Renal cortical epithelial cell (primary cell): ENCODE measurements at places on chromosomes 2 and 18. TPM values are rescaled to one million over a fixed set of nuclear protein-coding genes. Genes with fewer than 3 reads are reported as not detected.

GREB1 gene
- total RNA-seq, result 0.25 TPM in 1 of 2 replicates, not detected in the other

SCLY gene
- total RNA-seq, result 18.2 and 18.6 TPM in 2 replicates

AFF3 gene
- total RNA-seq, result 0.10 TPM in 1 of 2 replicates, not detected in the other

LYPD6B gene
- total RNA-seq, result 0.15 and 0.17 TPM in 2 replicates

FBLN7 gene
- total RNA-seq, result 0.15 and 0.52 TPM in 2 replicates

GCG gene
- total RNA-seq, result not detected in 2 replicates

TRAPPC8 gene
- total RNA-seq, result 53.3 and 75.6 TPM in 2 replicates

UCN gene
- total RNA-seq, result 0.70 TPM in 1 of 2 replicates, not detected in the other

POTEJ gene
- total RNA-seq, result not detected in 2 replicates

TET3 gene
- 3.6 and 8.7 TPM in 2 replicates for total RNA-seq

LONRF2 gene
- 0.17 and 0.35 TPM in 2 replicates for total RNA-seq

DNA sequence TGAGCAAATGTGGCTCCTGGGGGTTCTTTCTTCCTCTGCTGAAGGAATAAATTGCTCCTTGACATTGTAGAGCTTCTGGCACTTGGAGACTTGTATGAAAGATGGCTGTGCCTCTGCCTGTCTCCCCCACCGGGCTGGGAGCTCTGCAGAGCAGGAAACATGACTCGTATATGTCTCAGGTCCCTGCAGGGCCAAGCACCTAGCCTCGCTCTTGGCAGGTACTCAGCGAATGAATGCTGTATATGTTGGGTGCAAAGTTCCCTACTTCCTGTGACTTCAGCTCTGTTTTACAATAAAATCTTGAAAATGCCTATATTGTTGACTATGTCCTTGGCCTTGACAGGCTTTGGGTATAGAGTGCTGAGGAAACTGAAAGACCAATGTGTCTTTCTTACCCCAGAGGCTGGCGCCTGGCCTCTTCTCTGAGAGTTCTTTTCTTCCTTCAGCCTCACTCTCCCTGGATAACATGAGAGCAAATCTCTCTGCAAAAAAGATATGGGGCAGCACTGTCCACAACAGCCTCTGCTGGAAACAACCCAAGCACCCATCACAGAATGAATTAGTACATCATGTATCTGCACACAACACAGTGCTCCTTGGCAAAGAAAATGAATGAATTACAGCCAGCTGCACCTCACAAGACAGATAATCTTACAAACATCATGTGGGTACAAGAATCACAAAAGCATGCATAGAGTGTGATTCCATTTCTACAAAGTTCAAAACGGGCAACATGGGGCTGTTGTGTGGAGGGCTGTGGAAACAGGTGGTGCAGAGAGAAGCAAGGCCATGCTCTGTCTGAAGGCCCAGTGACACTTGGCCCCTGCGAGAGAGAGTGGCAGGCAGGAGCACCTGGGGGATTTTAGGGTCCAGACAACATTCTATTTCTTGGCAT is 6.6 kb downstream of the IL1RN start:
- peak; percentile 42 for DNase-seq

GRCh38 chr2:239278361-239278760 is 122.5 kb downstream of the HDAC4 start:
- no peak for DNase-seq

DNA sequence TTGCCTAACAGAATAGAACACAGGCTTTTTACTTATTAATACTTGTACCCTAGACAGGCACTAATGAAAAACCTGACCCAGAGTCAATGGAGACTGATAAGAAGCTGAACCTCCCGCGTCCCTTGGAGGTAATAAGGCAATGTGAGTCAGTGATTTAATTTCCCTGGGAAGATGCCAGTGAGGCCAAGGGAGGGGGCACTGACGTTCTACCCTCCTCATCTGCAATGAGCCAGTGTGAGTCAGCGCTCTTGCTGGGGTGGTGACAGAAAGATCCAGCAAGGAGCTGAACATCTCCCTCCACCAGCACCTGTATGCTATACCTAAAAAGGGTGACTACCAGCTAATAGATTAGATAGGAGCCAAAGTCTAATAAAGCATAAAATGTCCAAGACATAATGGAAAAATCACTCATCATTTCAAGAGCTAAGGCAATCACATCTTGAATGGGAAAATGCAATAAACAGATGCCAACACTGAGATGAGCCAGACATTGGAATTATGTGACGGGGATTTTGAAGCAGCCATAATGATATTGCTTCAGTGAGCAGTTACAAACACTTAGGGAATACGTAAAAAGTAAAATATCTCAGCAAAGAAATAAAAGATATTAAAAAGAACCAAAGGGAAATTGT is 116.9 kb downstream of the TPGS2 start:
- DNase-seq, result peak; percentile 93

DNA sequence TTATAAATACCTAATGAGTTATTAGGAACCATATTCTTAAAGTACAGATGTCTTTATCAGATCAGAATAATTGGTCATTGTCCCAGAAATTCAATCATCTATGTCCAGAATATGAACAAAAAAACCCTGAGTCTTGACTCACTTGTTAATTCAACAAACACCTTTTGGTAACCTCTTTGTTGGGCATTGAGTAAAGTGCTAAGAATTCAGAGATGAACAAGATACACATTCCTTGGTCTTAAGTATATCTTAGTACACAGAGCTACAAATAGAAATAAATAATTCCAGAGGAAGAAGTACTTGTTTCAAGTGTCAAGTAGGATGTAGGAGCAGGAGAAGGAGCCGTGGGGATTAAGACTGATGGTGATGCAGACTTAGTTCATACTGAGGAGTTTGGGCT is 798.1 kb downstream of the CPS1 start:
- DNase-seq, result peak; percentile 66

- no peak for DNase-seq
These were observed 4.3 kb downstream of the HPCAL1 start for GRCh38 chr2:10306901-10307463.

DNA sequence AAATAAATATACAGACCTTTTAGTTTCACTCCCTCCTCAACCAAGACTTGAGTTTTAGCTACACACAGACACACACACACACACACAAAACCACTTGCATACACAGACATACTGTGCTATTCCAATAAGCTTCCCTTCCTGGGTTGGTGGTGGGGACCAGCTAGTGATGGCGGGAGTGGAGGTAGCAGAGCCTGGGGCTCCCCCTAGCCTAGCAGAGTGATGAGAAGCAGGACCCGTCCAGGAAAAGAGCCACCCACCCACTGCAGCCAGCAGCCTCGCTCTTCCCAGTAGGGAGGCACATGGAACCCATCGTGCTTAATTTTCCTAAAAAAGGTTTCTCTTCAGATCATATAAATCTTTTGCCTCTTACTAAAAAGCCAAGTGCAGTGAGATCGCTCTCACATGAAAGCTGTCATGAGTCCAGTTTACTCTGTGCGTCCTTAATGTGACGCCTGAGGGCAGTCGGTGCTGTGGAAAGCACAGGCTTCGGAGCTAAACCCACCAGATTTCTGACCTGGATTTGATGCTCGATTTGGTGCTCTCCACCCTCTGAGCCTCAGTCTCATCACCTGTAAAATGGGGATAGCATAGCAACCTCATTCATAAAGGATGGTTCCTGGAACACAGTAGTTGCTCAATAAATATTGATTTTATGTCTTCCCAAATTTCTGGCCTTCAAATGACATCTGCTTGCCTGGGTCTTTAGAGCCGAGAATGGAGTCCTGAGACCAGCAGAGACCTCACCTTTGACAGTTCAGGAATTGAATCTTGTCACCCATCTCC is 60.1 kb upstream of the YWHAQ start:
- DNase-seq, result no peak

GRCh38 chr2:62409442-62409841 is 96.6 kb downstream of the TMEM17 start:
- peak; percentile 44 for DNase-seq

GRCh38 chr18:63317982-63318888 is 1.3 kb downstream of the BCL2 start:
- peak; percentile 61 for DNase-seq

DNA sequence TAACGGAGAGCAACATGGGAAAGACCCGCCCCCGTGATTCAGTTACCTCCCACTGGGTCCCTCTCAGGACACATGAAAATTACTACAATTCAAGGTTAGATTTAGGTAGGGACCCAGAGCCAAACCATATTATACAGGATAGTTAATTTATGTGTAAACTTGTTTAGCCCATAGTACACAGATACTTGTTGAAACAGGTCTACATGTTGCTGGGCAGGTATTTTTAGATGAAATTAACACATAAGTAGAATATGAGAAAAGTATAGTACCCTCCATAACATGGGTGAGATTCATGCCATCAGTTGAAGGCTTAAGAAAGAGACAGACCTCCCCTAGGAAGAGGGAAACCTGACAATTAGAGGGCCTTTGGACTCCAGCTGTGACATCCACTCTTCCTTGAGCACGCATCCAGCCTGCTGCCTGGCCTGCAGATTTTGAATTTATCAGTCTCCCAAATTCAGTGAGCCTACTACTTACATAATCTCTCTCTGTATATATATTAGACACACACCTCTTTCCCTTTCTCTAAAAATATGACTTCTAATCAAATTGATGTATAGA is 463.5 kb upstream of the NETO1 start:
- DNase-seq, result no peak

DNA sequence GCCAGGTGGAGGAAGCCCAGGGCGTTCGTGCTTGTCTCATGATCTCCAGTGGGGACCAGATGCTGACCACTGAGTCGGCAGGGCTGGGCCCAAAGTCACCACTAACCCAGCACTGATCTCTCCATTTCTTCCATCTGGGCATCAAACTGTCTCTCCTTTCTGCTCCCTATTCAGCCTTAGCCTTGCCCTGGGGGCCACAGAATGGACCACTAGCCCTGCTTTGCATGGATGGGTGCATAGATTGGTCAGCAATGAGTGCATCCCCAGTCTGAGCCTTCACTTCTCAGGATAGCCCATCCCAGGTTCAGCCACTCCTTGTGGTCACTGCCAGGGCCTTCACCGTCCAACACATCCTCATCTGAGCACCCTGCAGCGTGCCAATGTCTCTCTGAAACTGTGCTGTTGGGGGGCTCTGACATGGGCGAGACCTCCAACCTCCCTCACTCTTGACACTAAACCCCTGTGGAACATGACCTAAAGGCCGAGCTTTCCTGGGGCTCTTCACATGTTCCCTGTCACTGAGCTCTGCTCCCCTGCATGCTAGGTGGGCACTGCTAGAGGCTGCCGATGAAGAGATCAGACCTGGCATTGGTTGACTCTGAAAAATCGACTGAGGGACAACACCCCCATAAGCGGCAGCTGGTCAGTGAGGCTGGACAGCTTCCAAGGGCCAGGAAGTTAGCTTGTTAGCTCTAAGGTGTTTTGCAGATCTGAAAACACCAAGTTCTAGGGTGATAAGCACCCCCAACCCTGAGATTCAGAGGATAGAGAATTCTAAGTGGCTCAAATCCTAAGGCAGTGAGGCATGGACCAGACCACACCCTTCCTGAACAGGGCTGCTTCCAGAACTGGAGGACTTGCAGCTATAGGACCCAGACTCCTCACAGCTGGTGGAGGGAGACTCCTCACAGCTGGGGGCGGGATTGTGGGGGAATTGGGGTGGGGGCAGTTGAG is 61.7 kb downstream of the HS1BP3 start:
- DNase-seq, result no peak

- DNase-seq, result no peak
These were observed 93.9 kb downstream of the INHBB start for GRCh38 chr2:120439637-120440384.

DNA sequence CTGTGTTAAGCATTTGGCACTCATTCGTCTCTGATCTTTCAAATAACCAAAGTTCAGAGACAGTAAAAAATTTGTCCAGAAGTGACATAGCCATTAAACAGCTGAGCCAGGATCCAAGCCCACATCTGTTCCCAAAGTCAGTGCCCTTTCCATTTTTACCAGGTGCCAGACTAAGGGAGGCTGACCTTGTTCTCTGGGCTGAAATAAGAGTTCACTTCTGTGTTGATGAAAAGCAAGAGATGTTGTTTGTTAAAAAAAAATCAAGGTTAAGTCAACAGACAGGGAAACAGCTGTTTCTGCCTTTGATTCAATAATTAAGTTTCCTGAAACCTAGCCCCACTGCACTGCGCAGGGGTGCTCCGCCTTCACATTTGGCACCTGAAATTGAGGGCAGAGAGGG is 117.1 kb downstream of the PRKRA start:
- DNase-seq, result no peak

GRCh38 chr2:12717191-12718014 is 667 bp downstream of the TRIB2 start:
- DNase-seq, result no peak

GRCh38 chr2:9401646-9402371 is 21.5 kb downstream of the ITGB1BP1 start:
- no peak for DNase-seq

DNA sequence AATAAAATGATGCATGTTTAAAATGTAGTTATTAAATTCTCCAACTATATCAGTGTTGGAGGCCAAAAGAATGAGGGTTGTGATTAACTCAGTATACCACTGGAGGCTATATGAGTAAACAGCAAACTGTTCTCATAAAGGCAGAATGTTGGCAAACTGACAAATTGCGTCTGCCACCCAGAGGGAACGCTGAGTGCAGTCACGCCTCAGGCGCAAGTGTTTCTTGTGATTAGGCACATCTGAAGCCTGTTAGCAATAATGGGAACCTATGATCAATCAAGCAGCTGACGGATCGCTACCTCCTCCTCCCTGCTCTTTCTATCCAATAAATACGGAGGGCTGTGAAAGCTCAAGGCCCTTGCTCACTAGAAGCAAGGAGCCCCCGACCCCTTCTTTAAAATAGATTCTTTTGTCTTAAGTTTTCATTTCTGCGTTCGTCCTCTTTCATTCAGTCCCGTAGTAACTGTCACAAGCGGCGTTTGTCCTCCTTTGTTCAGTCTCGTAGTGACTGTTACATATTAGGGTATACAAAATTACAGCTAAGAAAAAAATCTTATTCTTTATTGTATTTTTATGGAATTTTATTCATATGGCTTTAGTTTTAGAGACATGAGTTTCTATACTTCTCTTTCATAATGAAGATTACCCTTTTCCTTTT is 16.3 kb upstream of the RMND5A start:
- DNase-seq, result peak; percentile 88

GRCh38 chr18:45255197-45255890 is 359.9 kb upstream of the SLC14A2 start:
- DNase-seq, result peak; percentile 69

GRCh38 chr2:129055824-129056223 is 737.2 kb upstream of the HS6ST1 start:
- no peak for DNase-seq

DNA sequence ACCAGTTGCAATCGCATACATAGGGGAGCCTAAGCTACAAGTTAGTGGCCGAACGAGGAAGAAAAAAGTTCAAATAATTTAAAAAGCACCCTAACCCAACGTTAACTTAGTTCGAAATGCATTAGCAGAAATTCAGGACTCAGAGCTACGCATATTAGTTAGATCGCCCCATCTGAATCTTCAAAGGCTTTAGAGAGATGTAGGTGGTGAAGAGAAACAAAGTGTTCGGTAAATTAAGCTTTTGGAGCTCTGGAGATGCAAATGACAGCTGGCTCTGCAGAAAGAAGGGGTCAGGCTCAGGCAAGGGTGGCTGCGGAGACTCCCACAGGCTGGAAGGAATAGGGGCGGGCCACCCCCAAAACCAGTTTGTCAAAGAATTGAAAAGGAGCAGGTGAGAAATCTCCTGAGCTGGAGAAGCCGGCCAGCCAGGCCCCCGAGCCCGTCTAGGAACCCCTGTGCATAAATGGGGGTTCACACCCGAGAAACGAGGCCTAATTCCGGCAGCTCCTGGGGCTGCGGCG is 621 bp downstream of the TXNL1 start:
- no peak for DNase-seq

- peak; percentile 20 for DNase-seq
These were observed 69.2 kb upstream of the EPHA4 start for GRCh38 chr2:221641181-221641871.
